Activated CD4-positive, alpha-beta T cell treated with anti-CD3 and anti-CD28 coated beads, Interleukin-2, amount 50 U/mL, for 24 hours (primary cell): ENCODE measurements at places on chromosomes 5 and 9.

DNA sequence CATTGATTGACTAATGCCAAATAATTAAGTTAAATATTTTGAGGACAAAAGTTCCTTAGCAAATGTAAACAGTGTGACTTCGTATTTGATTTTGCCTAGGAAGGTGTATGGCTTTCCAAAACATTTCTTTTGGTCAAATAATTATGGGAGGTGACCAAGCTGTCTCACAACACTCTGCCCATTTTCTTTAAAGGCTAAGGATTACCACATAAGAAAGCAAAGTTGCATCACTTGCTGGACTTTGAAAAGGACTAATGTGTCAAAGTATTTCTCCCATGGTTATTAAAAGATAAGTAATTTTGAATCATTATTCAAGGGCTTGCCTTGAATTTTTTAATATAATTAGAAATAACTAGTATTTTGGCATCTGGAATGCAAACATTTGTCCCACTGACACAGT is 74.7 kb downstream of the HAPLN1 start:
- no peak for DNase-seq

- no peak for DNase-seq
Measured at GRCh38 chr5:20959347-20959746, 971.3 kb upstream of the CDH18 start.

GRCh38 chr5:14659821-14660607 is 4.5 kb upstream of the OTULIN start:
- no peak for DNase-seq

DNA sequence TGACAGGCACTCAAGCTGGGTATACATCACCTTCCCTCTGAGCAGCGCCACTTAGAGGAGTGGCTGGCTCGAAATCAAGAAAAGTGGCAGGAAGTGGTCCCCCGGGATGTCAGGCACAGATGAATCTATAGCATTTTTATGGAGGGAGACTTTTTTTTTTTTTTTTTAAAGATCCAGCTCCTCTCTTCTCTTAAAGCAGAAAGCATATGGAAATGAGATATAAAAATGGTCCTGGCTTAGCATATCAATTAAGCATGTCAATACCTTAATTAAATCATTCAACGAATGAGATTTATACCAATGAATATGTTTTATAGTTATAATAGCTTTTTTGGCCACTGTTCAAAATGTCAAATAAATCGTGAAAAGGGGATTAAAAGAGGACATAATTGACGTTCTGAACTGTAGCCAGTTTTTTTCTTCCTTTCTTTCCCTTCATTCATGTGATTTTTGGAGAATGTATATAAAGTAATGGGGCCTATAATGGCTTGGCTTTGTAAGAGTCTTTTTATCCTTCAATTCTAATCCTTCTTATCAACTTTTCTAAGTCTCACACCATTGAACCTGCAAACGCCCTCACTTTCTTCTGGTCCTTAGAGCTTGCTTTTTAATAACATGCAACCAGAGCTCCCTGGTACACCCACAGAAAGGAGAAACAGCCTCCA is 319.2 kb upstream of the PANK3 start:
- no peak for DNase-seq

- no peak for DNase-seq
Measured at GRCh38 chr5:10355071-10355889, 1.8 kb downstream of the MARCHF6 start.

DNA sequence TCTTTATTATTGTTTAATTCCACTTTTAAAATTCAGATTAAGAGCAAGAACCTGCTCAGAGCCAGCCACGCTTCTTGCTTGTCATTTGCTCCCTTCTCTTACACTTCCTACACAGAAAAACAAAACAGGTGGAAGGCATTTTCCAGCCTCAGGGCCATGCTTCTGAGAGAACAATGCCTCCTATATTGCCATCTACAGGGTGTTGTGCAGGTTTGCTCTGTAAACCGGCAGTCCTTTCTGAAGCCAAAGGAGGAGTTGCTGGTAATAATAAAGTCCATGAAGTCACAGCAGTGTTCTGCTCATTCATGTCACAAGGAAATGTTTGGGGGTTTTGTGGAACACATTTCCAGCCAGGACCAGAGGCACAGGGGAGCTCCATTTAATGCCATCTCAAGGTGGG is 16.1 kb upstream of the PRLR start:
- DNase-seq: no peak

DNA sequence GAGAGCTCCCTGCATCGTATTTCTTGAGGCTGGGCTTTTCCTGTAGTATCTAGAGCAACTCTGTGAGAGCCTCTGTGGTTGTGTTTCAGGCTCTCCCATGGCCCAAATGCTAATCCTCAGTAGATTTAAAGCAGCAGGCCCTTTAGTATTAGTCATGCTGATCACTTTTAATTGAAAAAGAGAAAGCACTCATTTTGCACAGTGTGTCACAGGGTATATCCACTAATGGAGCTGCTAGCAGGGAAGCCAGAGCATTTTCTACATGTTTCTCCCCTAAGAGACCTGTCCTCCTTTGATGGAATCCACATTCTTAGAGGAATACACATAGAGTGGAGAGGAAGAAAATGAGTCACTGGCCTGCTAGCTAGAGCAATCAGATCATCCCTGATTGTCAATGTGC is 348.5 kb downstream of the TMEM232 start:
- no peak for DNase-seq

GRCh38 chr9:97136421-97136820 is 97.5 kb upstream of the CTSV start:
- no peak for DNase-seq

DNA sequence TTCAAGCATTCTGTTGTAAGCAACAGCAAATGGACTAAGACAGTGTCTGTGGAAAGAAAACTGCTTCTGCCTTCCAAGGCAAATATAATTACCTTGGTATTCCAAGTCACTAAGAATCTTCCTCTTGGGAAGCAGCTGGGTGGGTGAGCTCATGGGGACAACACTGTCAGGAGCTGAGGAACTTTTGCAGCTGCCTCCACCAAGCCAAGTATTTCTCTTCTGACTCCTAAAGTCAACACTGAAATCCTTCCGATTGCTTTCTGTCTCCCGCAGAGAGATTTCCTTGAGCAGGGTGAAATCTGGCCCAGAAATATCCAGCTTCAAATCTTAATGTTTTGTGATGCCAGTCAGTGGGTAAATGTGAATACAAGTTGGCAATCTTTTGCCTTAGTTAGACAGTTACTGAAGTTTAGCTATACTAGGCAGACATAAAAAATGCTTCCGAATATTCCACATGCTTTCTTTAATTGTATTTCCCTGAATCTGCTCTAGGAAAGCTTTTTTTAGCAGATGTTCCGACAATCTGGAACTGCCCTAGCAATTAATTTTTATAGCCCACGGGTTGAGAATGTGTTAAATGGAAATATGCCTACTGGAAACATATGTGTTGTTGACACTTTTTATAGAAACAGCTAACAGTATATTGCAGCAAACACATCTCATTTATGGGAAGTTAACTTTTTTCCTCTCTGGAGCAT is 369.9 kb upstream of the DAB2 start:
- no peak for DNase-seq

GRCh38 chr5:167709625-167710024 is 581.8 kb upstream of the WWC1 start:
- no peak for DNase-seq

- DNase-seq: no peak
Measured at GRCh38 chr9:95096381-95096780, 221.1 kb downstream of the FANCC start.

DNA sequence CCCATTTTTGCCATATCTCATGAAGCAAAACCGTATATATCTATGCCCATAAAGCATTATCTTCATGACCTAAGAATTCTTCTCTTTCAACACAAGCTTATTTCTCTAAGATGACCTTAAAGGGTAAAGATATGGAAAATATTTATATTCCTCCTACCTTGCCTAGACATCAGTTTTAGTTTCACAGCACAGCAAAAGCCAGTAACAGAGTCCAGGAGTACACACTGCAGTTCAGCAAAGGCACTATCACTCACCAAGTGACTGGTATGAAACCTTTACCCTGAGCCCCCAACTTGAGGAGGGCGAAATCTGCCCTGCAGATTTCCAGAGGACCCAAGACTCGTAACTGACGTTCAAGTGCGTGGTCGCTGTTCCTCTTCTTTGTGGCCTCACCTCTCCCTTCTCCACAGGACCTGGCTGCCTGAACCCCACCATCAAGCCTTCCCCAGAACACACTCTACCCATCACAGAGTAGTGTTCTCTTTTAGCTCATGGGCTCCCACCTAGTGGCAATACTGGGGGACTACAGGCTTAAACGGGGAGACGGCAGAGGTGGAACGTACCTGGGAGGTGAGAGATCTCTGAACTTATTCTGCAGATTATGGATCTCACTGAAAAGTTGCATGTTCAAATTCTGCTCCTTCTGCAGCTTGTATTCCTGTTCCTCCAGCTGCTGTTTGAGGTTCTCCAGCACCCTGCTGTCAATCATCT is 141.0 kb downstream of the CDK5RAP2 start:
- DNase-seq: no peak

GRCh38 chr5:126648471-126648870 is 47.7 kb downstream of the PHAX start:
- no peak for DNase-seq

GRCh38 chr9:14389657-14390056 is 75.7 kb upstream of the NFIB start:
- no peak for DNase-seq

GRCh38 chr9:14092344-14092743 is 221.6 kb downstream of the NFIB start:
- no peak for DNase-seq

- DNase-seq: no peak
Measured at GRCh38 chr5:168401880-168402279, 84.4 kb upstream of the RARS1 start.

GRCh38 chr5:104736073-104736472 is 1173.5 kb upstream of the NUDT12 start:
- no peak for DNase-seq

DNA sequence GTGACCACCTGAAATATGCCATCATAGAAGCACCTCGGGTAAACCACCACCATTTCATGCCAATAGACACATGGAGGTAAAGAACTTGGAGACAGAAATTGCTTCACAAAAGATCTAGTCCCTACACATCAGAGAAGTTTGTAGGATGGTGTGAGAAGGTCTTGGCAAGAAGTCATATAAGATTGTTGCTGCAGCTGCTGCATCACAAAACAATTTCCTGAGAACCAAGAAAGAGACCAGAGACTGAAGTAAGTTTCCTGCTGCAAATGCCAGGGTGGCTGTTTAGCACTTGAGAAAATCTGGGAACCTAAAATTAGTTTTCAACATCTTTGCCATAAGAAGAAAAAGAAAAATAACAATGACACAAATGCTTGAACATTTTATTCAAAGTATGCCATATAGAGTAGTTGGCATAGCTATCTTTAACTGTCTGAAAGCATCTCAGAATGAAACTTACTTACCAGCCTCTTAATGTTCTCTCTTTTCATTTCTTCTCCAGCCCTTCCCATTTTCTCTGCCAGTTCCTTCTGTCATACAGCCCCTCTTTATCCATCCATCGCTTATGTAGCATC is 114.3 kb downstream of the KCTD16 start:
- DNase-seq: no peak

GRCh38 chr9:100505564-100506159 is 32.7 kb downstream of the TMEFF1 start:
- peak; percentile 47 for DNase-seq

DNA sequence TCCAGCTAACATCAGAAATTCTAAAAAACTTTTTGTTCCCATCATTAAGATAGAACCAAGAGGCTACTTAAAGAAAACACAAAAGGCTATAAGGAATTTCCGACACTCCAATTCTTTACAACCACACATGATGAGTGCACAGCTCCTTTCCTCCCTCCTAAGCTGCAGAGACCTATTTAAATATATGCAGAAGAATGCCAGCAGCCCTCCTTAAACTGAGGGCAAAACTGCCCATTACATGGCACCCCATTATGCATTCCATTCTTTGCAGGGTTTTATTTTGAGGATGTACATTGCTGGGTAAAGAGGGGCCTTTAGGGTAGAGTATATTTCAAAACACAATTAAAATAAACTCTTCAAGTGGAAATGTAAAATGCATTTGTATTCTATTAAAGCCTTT is 502.9 kb downstream of the RASEF start:
- no peak for DNase-seq

DNA sequence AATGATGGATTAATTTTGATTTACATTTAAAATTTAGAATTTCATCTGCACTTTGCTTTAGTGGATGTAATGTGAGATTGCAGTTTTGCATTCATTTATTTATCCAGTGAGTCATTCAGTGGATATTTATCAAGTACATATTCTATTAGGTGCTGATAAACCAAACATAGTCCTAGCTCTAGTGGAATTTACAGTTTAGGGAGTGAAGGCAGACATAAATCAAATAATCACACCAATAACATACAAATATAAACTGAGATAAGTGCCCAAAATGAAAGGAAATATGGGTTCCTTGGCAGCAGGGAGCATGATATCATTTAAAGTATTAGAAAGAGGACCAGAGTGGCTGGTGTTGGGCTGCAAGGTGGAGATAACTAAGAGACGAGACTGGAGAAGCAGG is 14.7 kb upstream of the NIPBL start:
- no peak for DNase-seq

- no peak for DNase-seq
Measured at GRCh38 chr9:34634551-34635248, 2.9 kb downstream of the SIGMAR1 start.

DNA sequence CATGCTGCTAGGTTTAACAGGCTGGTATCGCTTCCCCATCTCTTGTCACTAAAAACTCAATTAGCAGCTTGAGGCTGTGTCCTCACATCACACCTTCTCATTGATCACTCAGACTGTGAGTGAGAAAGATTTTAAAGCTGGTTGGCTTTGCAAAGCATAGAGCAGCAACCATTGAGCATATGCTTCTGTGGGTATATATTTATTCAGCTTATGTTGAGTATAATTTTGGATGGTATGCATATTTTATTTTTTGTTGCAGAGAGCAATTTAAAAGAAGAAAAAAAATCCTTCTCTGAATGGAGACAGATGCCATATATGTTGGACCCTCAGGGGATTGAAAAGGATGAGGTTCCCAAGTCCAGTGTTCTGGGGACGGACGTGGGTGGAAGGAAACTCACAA is 162.6 kb downstream of the TRIM32 start:
- DNase-seq: no peak
